NCI-H2081 treated with DMSO at 0.1 percent for 48 hours (cell line): ENCODE measurements at places on chromosomes 1 and 21.

DNA sequence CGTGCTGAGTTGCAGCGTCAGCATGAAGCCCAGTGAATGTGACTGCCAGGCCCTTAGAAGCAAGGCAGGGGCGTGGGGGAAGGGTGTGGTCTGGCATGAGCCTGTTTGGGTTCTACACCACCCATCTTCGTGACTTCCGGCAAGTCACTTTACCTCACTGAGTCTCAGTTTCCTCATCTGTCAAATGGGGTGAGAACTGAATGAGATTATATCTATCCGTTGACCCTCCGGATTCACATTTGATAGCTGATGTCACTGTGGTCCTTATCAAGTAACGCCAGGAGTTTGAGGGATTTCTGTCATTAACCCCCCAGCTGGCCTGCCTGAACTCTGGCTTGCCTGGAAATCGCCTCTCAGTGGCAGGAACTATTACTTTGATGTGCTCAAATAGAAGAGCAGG lies 15.6 kb downstream of the MRPL37 start:
- no peak for DNase-seq

DNA sequence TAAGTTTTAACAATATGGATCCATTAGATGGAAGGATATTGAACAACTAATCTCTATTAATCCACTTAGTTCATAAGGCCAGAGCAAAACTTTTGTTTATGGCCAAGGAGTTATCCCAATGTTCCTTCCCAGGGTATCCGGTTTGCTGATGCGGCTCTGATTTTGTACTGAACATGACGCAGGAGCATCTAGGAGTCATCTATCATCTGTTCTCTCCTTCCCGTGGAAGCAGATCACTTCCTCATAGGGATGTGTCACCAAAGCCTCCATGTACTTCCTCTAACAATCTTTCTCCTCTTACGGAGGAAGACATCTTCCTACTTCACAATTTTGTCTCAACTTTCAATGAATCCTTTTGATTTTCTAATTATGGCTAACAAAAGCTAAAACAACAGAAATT lies 206.6 kb downstream of the APP start:
- DNase-seq: no peak

- no peak for DNase-seq
Observed at GRCh38 chr1:45035631-45036301, 23.7 kb downstream of the UROD start.

DNA sequence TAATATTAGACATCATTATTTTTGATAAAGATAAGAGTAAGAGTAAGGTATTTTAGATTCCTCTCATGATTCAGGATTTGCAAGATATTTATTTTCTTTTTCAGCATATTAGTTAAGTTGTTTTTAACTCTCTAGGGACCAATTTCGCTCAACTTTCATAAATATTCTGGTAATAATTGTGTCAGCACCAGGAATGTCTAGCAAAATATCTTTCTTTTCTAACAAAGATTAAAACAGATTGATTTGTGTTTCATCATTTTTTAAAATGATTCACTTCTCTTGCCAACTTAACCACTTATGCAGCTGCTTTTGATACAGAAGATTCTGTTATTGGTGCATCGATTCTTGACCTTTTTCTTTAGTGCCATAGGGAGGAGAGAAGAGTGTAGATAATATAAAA lies 172.8 kb upstream of the PTGFR start:
- DNase-seq: no peak

- no peak for DNase-seq
Observed at GRCh38 chr1:115980998-115981993, 5.0 kb downstream of the SLC22A15 start.

GRCh38 chr1:158003406-158003800 lies 10.0 kb downstream of the KIRREL1 start:
- DNase-seq: no peak

DNA sequence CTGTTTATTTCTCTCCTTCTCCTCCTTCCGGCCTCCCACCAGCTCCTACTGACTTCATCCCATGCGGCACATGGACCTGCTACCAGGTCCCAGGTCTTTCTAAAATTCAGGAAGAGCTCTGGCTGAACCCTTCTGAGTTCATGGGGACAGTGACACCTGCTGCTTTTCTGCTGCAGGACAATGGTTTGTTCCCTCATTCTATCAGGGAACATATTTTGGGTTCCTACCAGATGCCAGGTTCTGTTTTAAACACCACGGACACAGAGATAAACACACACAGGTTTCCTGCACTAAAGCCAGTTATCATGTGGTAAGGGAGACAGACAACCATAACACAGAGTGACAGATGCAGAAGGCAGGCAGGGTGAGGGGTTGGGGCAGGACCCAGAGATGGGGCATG lies 114.0 kb upstream of the RAB4A start:
- DNase-seq: no peak
